ENCODE measurements at places on chromosomes 2 and 18. TPM values are rescaled to one million over a fixed set of nuclear protein-coding genes. Genes with fewer than 3 reads are reported as not detected.

Gene SLC4A5
- 0.18 TPM for total RNA-seq

Gene TXNDC2
- not detected for total RNA-seq

Gene ABHD1
- not detected for total RNA-seq

Gene AFTPH
- total RNA-seq = 22.4 TPM

Gene ABCA12
- 0.12 TPM for total RNA-seq

Gene RGPD4
- total RNA-seq = not detected

Gene VIL1
- total RNA-seq = not detected

Gene CNTNAP5
- total RNA-seq = not detected

Gene TRIM43
- not detected for total RNA-seq

Gene GKN2
- not detected for total RNA-seq

Data from glomerular endothelial cell (primary cell).